Gastroesophageal sphincter (tissue), 4 donors: ENCODE measurements at places on chromosomes 2 and 18. TPM values are rescaled to one million over a fixed set of nuclear protein-coding genes. Genes with fewer than 3 reads are reported as not detected.

GRCh38 chr2:54808661-54809060 lies 85.2 kb downstream of the EML6 start:
- no peak for ATAC-seq

- no peak for ATAC-seq
Observed at GRCh38 chr2:233082222-233082930, 22.2 kb downstream of the INPP5D start.

- ATAC-seq, result no peak
Observed at GRCh38 chr2:58842501-58843155, 601.5 kb upstream of the FANCL start.

Gene SP140
- total RNA-seq, result not detected

DNA sequence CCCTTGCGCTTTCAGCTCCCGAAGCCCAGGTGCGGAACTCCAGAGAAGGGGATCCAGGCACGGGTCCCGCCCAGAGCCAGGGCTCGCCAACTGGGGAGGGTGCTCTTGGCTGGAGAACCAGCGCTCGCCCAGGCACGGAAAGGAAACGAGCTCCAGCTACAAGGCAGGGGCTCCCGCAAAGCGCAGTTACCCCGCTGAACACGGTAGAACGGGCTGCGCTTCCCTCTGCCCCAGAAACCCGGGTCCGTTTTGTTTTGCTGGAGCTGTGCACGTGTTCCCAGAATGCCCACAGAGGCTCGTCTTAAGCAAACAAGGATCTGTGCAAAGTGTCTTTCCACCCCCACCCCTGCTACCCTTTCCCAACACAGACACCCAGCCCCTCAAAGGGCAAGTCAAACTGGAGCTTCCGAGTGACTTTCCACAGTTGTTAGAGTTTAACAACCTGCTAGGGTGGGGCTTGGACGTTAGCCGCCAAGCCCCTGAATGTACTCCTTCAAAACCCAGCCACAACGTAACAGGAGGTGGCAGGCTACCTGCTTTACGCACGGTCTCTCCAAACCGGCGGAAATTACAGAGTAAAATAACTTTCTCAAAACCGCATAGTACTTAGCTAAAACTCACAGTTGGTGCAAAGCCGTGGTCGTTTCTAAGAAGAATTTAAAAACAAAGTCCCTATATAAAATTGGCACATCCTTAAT lies 775 bp downstream of the RNF125 start:
- peak; percentile 21 for ATAC-seq

GRCh38 chr2:170973492-170974303 lies 44.6 kb downstream of the GORASP2 start:
- ATAC-seq, result peak; percentile 95

GRCh38 chr2:23410596-23410995 lies 25.6 kb downstream of the KLHL29 start:
- no peak for ATAC-seq

DNA sequence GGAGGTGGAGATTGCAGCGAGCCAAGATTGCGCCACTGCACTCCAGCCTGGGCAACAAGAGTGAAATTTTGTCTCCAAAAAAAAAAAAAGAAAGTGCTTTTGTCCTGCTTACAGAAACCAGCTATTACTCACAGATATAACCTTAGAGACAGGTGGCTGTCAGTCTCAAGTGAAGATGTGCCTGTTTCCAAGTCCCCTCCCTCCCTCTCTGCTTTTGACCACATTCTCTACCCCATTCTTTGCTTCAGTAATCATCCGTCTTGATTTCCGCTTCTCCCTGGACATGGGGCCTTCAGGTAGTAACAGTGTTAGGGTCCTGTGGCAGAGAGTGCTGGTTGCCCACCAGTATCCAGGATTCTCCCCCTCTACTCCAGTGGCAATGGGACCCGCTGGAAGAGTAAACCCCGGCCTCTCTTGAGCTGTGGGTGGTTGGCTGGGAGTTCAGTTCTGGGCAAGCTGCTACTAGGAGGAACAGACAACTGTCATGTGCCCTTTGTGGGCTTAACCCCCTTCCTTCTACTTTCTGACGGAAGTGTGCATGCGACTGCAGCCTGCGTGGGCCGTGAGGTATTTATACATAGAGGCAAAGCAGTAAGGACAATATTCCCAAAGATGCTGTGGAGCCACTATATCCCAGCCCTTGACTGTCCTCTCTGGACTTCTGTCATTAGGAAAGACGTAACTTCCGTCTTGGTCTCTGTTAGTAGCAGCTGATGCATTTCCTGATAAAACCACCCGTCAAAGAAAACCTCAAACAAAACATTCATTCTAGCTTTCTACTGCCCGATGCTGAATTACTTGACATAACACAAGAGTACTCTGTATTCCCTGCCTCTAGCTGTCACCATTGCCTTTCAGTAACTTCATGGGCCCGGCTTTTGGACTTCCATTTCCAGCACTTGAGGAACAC lies 17.8 kb downstream of the PDCL3 start:
- no peak for ATAC-seq

Gene KCNK3
- 2.0 TPM for total RNA-seq

DNA sequence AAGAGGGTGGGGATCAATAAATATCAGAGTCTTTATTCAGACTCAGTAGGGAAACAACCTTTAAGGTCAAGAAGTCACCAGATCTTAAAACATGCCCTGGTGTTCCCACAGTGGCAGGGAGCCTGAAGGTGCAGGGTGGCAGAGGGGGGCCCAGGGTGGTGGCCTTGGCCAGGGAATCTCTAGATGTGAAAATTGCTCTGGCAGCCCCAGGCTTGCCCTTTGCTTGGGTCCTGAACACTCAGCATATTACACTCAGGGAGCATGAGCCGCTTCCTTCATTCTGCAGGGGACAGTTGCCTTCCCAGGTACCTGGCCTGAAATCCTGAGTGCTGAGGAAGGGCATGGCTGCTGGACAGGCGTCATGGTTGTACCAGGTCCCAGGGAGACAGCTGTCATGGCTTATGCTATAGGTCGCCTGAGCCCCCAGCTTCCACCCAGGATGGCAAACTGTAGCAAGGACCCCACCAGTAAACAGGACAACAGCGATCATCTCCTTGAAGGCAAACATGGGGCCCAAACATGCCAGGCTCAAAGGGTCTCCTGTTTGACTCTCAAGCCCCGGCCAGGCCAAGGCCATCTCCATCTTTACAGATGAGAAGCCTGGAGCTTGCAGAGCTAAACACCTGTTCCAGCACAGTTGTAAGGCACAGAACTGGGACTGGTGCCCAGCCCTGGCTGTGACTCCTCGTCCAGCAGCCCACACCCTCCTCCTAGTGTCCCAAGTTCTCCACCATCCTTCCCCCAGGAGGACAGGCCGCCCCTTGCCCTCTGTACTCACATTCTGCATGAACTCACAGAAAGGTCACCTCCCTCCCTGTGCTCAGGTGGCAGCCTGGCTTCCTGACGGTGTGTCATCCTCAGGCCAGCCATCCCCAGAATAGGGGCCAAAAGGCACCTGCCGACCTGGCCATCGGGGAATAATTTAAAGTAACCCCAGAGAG lies 14.6 kb downstream of the ABCG8 start:
- no peak for ATAC-seq

- ATAC-seq, result peak; percentile 92
Observed at GRCh38 chr2:11738589-11739436, 7.6 kb upstream of the LPIN1 start.

- ATAC-seq, result no peak
Observed at GRCh38 chr2:236236559-236237452, 27.4 kb downstream of the ASB18 start.

- peak; percentile 70 for ATAC-seq
Observed at GRCh38 chr18:74081966-74082741, 65.5 kb downstream of the FBXO15 start.

DNA sequence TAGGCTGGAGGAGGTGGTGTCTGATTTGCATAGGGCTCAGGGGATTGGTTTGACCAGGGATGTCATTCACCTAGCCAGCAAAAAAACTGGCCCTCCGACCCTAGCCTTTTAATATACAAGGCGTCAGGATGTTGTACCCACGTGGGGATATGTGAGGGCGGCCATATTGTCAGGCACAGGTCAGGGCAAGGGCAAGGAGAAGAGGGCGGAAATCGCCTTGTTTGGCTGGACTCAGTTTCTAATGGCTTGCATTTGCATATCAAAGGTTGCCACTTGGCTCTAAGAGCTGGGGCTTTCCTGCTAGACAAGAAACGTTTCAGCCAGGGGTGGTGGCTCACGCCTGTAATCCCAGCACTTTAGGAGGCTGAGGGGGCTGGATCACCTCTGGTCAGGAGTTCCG lies 24.9 kb upstream of the PDCL3 start:
- no peak for ATAC-seq

Gene LYPD6
- total RNA-seq, result 0.31 TPM

Gene NPPC
- not detected for total RNA-seq

Gene C1QL2
- not detected for total RNA-seq

DNA sequence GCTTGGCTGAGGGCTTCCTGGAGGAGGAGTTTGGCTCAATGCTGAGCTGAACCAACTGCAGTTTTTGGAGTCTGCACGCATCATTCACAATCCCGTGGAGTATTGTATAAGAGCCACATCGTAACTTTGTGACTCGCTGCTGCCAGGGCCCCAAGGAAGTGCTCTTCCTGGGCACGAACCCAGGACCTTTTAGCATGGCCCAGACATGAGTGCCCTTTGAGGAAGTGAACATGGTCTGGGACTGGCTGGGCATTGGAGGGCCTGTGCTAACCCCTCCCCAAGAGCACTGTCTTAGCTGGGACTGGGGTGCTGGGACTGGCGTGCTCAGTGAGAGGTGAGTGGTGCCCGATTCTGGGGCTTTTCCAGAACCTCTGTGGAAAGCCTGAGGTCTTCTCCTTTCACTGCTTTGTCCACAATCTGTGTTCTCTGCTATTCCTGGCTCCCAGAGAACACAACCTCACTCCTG lies 88.6 kb downstream of the LIPG start:
- ATAC-seq, result no peak

DNA sequence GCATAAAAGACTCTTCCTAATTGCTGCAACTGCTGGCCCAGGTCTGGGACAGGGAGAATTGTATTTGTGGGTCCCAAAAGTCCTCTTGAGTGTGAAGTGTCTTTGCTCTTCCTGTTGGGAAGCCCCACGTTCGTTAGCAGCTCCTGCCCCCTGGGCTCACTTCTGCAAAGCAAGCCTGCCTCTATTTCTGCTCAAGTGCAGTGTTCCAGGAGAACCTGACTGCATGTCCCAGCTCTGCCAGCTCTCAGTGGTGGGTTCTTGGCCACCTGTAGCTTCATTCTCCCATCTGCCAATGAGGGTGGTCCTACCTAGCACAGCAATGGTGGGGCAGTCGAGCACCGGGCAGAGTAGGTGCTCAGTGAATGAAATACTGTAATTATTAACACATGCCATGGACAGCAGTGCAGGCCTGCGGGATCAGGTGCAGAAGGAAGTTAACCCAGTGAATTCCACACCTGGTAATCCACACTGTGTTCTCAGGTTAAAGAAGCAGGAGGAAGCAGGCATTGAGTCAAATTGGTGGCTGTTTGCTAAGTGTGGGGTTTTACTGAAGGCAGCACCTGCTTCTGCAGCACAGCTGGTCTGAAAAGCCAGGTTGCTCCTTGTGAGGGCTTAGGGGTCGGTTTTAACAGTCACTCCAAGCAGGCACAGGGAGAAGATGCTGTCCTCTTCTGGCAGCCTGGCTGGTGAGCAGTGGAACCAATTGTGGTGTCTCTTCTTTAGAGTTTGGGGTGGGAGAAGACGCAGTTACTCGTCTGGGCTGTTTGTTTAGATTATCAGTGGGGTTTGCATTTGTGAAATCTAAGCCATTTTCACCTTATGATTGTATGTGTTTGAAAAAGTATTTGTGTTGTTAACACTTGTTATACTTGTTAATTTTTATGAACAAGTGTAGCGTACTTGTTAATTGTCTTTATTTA lies 54.3 kb downstream of the DGKD start:
- no peak for ATAC-seq

DNA sequence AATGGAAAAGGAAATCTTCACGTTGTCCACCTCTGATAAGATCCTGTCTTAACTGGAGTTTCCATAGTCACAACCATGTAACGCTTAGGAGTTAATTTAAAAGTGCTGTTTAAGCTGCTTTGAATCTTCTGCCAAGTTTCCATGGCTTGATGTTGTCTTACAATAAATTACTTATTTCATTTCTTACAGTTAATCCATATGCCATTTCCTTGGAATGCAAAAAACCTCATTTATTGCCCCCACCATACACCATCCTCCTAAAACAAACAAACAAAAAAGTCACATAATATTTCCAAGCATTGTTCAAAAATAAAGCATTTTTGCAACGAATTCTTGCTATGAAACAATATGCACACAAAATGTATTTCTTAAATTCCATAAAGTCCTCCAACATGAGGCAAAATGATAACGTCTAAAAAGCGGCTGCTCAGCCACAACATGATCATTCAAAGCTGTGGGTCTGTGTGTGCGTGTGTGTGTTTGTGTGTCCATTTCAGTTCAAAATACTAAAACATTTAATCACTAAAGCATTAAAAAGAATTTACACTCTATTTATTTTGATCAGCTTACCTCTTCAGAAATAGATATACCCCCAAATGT lies 46.8 kb upstream of the PXDN start:
- no peak for ATAC-seq

Gene AFG3L2
- total RNA-seq, result 41.9 TPM

- ATAC-seq, result no peak
Observed at GRCh38 chr2:106943468-106944200, 57.7 kb upstream of the ST6GAL2 start.

Gene GALNT13
- 1.8 TPM for total RNA-seq

GRCh38 chr2:189267925-189268579 lies 88.5 kb upstream of the COL5A2 start:
- ATAC-seq, result no peak

- ATAC-seq, result no peak
Observed at GRCh38 chr2:152078662-152079061, 20.2 kb downstream of the CACNB4 start.

- no peak for ATAC-seq
Observed at GRCh38 chr2:9113916-9114315, 92.7 kb upstream of the ASAP2 start.

DNA sequence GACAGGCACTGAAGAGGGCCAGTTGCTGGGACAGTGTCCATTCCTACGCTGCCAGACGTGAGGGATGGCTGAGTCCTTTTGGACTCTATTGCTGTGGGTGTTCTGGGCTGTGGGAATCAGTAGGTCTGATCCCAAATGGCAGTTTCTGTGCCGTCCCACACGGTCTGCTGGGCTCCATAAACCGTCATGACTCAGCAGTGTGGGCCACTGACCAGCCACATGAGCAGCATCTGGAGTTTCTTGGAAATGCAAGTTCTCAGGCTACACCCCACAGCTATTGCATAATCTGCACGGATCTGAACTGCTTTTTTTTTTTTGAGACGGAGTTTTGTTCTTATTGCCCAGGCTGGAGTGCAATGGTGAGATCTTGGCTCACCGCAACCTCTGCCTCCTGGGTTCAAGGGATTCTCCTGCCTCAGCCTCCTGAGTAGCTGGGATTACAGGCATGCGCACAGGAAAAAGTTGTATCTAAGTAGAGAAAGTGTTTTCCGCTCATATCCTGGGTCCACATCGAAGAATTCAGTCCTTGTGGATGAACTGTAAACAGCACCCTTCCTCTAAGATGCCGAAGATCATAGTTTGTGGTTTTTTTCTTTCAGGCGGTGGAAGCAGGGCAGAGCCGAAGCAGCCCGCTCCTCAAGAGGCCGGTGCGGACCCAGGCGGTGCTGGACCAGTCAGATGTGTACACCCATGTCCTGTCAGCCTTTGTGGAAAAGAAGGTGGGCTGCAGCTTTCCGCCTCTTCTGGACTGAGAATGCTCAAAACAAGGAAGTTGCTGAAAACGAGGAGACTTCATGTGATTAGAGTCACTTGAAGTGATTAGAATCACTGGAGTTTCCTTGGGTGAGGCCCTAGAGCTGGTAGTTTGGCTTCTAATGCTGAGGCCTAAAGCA lies 25.5 kb downstream of the RMC1 start:
- ATAC-seq, result peak; percentile 75

Gene SELENOI
- 7.0 TPM for total RNA-seq

Gene TSN
- 29.9 TPM for total RNA-seq
